ENCODE measurements at places on chromosomes 1 and 21.

DNA sequence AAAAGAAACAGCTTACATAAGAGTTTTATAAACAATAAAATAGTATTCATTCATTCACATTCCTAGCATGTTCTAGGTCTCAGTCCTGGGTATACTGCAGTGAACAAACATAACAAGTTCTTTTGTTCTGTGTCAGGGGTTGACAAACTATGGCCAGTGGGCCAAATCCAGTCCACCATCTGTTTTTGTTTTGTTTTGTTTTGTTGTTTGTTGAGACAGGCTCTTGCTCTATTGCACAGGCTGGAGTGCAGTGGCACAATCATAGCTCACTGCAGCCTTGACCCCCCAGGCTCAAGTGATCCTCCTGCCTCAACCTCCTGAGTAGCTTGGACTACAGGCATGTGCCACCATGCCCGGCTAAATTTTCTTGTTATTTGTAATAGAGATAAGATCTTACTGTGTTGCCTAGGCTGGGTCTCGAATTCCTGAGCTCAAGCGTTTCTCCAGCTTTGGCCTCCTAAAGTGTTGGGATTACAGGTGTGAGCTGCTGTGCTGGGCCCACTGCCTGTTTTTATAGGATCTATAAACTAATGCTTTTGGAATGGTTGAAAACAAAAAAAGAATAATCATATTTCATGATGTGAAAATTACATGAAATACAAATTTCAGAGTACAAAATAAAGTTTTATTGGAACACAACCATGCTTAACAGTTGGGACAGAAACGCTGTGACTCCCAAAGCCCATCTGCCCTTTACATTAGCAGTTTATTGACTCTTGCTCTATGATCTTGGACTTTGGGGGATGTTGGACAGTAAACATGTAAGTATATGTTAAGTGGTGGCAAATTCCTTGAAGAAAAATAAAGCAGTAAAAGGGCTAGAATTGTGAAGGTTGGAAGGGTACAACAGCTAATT, 17.9 kb downstream of the CAPZA1 start:
- no peak for DNase-seq

DNA sequence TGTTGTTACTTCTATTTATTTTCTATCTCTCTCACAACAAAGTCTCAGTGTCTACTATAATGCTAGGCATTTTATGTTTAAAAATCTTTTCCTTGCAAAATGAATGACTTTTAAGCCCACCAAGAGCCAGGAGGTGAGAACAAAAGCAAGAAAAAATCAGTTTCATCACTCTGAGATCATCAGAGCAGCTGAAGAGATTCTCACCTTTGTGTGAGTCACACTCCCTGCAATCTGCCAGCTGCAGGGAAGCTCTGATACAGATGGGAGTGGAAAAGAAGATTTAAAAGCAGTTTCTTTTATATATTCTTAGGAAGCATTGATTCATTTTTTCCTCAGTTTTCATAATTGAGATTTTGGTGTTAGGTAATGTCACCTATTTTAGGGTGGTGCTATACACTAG, 107.6 kb downstream of the LHX9 start:
- DNase-seq, result no peak

- DNase-seq, result no peak
These were observed 80.4 kb upstream of the SPATA6 start for GRCh38 chr1:48552420-48552819.

DNA sequence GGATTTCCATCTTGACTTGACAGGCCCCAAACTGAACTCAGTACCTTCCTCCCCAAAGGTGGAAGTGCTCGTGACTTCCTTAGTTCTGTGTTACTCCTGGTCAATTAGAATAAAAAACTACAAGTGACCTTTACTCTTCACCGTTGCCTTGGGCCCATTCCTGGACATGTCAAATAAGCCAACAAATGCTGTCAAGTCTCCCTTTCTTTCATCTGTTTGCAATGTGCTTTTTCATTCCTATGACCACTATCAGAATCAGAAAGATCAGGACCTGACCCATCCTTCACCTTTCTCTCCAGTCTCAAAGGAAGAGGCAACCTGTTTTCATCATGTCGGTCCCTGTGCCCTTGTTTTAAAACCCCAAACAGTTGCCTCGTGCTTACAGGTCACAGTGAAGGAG, 4.9 kb upstream of the KCNJ10 start:
- no peak for DNase-seq

GRCh38 chr1:39509360-39510009, 18.0 kb downstream of the BMP8A start:
- DNase-seq, result no peak

- DNase-seq, result no peak
These were observed 25.3 kb upstream of the ATP5PO start for GRCh38 chr21:33940881-33941245.

GRCh38 chr1:155977690-155978324, 540 bp downstream of the ARHGEF2 start:
- DNase-seq, result no peak

- DNase-seq, result no peak
These were observed 8.9 kb upstream of the IGFN1 start for GRCh38 chr1:201181726-201182125.

DNA sequence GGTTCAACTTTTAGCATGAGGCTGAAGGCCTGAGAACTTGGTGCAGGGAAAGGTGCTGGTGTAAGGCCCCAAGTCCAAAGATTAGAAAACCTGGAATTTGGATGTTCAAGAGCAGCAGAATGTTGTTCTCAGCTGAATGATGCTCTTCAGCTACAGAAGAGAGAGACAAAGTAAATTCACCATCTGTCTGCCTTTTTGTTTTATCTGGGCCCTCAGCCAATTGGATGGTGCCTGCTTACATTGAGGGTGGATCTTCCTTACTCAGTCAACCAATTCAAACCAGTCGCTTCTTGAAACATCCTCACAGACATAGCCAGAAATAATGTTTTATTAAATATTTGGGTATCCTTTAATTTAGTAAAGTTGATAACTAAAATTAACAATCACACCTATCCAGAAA, 748.2 kb upstream of the ADAMTS5 start:
- DNase-seq, result no peak

DNA sequence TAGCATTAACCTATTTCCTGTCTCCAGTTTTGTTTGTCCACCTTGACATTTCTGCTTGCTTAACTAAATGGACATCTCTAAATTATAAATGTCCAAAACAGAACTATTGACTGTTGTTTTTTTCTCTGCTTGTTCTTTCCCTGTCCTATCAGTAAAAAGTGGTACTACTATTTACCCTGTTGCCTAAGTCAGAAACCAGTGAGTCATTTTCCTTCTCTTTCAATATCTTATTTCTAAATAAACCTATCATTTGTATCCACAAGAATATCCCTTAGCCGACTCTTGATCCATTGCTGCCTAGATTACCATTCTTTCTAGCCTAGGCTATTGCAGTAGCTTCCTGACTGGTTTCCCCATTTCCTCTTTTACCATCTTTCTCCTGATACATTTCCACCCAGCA, 22.5 kb downstream of the MIER1 start:
- no peak for DNase-seq

DNA sequence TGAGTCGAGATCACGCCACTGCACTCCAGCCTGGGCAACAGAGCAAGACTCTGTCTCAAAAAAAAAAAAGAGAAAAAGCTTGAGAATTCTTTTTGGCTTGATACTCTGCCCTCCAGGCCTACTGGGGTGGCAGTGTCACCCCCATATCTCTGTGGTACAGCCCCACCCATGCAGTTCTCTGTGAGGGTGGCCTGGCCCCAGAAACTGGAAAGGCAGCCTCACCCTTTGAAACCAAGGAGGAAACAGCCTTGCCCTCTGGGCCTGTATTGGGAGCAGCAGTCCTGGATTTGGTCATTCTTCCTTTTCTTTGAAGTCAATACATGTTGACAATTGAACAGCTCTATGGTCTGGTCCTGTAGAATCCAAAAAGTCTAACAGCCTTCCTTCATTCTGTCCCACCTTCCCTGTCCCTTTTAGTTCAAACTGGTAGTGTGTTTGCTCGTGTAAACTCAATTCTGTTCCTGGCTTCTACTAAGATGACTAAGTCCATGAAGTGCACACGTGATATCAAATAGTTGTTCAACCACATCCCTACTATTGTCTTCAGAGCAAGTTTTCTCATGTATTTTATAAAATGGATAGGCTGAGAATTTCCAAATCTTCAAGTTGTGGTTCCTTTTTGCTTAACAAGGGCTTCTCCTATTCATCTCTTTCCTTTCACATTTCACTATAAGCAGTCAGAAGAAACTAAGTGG, 13.2 kb downstream of the ST7L start:
- DNase-seq, result no peak

GRCh38 chr1:215052256-215053015, 30.1 kb upstream of the KCNK2 start:
- no peak for DNase-seq

GRCh38 chr1:159755451-159756007, 25.2 kb upstream of the DUSP23 start:
- no peak for DNase-seq

DNA sequence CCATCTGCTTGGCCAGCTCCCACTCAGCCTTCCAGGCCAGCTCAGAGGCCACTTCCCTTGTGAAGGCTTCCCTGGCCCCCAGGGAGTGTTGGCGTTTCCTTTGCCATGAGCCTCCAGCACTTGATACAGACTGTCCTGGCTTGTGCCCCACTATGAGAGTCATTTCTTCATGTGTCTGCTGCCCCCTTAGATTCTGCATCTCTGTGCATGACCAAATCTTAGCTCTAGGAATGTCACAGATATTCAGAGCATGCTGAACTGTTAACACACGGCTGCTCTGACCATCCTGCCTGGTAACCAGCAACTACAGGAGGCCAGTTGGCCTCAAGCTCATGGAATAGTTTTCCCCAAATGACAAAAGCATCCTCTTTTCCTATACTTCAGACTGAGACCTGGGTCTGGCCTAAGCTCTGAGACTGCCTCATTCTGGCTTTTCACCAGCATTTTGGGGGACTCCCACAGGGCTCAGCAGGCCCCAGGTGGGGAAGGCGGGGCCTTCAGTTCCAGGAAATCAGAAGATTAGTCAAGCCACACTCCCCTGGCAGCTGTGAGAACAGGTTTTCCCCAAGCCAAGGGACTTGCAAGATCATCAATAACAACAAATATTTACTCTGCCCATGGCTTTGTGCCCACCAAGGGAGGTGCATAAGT, 182.6 kb upstream of the EDN2 start:
- DNase-seq, result no peak

DNA sequence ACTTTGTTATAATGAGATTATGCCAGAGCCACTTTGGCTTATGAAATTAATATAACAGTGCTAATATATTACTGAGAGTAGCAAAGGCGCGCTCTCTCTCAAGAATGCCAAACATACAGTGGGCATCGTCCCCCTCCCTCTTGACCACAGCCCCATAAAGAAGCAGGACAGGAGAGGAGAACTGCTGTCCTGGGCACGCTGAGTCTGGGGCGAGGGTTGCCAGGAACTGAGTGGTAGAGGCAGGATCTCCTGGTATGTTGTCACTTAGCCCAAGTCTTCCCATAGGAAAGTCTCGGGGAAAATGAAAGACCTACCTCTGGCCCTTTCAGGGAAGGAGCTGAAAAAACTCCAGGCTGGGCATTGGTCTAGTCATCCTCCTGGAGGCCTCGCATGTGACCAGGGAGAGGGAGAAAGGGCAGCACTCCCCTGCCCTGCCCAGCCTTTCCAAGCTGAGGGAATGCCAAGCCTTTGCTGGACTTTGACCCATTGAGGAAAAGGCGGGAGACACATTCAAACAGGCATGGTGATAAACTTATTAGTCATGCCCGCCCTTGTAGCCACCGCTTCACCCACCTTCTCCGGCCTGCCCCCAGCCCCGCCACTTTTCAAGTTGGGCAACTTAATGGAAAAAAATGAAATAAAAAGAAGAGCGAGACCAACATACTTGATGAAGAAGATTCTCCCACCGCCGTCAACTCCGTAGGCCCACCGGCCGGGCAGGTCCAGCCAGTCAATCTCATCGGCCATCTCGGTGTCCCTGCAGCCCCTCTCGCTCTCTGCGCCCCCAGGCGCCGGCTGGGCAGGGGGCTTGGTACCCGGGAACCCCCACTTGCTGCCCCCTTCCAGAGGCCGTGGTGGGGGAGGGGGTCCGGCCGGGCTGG, 17.4 kb upstream of the PLEKHA6 start:
- DNase-seq, result no peak

DNA sequence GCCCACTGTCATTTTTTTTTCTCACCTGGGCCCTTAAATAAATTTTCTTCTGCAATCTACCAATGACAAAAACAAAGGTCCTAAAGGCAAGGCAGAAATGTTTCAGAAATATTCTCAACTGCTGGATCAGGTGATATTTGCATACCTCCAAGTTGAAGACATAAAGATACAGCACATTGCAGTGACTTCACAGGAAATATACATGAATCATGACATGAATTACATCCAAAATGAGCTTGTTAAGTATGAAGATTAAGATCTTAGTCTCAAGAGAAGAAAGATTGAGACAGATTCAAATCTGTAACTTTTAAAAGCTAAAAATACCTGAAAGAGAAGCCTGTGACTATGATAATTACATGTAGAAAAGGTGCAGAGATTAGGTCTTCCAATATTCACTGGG, 207.8 kb downstream of the SIPA1L2 start:
- DNase-seq, result no peak

DNA sequence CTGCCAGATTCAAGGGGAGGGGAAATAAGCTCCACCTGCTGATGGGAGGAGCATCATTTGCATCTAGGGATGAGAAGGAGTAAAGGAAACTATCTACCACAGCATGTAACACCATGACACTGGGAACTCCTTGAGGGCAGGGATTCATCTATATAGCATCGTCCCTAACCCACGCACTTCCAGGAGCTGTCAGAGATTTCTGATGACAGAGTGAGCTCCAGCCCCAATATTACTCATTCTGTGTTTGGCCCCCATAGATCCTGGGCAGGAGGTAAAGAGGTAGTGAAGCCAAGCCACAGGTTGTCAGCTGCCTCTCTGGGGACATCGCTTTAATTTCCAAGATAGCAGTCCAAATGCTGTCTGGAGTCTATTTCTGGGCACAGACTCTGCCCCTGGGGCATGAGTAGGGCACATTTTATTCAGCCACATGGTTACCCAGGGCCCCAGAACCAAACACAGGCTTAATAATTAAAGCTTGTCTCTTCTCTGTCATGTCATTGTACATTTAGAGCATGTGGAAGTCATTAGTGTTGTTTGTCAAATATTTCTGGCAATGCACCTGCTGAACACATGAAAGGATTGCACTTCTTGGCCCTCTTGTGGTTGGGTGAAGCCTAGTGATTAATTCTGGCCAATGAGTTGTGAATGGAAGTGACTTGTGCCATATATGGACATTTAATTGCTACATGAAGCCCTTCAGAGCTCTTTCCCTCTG, 105.9 kb upstream of the POU3F1 start:
- no peak for DNase-seq

Measured in CMK (cell line).